ENCODE measurements at places on chromosomes 16 and 17.

GRCh38 chr16:71384073-71384724, 25.7 kb downstream of the CALB2 start:
- DNase-seq, result no peak

GRCh38 chr17:78893684-78894083, 9.3 kb downstream of the CEP295NL start:
- no peak for DNase-seq

GRCh38 chr17:36977066-36977465, 28.3 kb downstream of the AATF start:
- DNase-seq, result no peak

DNA sequence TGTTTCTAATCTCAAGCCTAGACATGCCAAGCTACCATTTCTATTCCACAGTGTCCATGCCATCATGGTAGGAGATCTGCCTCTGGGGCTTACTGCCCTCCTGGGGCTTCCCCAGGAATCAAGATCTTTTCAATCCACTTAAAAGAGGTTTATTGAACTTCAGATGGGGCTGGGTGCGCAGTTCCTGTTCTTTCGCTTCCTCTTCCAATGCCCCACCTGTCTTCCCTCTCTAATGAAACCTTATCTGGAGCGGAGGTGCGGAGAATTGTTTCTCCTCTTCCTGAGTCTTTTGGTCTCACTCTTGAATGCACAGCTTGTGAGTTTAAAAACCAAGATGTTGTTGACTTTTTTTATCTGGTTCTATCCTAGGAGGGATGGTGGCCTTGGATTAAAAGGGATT, 30.4 kb upstream of the METTL16 start:
- DNase-seq, result no peak

DNA sequence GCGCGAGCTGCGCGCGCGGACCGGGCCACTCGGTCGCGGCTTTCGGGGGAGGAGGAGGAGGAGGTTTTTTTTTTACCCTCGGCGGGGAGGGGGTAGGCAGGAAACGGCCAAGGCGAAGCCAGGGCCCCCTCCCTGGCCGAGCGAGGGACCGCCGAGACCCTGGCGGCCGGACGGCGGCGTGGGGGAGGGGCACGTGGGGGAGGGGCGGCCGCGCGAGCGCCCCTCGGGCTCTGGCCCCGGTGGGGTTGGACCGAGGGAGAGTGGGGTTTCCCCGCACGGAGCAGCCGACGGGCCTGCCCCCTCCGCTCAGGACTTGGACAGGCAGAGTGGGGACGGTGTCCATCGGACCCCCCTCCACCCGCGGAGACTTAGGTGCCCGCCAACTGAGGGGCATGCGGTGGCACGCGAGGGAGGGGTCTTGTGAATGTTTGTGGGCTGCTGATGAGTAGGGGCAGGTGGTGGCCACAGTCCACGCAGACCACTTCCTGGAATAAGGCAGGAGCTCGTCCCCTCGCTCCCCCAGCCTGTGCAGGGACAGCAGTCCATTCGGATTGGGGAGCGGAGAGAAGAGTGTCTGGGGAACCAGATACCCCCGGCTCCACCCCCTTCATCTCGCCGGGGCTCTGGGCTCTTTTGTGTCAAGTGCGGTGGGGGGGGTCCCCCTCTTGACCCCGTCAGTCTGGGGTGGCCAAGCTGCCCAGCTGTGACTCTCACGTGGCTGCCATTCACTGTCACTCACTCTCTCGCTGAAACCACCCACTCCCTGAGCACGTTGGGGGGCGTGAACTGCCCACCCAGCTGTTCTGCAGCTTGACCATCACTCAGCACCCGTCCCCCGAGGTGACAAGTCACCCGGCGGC, 3.0 kb upstream of the CHD3 start:
- no peak for DNase-seq

DNA sequence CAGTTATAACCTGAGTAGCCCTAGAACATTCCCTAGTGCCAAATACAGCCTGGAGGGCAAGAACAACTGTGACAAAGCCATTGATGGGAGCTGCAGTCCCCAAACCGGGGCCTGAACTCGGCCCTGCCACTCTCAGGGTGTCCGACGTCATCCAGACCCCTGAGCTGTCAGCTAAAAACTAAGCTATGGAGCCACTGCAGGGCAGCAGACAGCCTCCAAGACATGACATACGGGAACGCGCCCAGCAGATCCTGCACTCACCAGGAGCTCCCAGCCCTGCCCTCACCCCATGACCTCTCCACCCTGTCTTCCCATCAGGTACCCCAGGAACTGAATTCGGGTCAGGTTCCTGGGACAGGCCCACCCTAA, 28.4 kb downstream of the KDM8 start:
- no peak for DNase-seq

- DNase-seq, result no peak
These were observed 6.7 kb downstream of the NLRC3 start for GRCh38 chr16:3570420-3571062.

GRCh38 chr17:61488878-61489718, 36.9 kb downstream of the TBX4 start:
- DNase-seq, result no peak

GRCh38 chr16:76278086-76278485, 885 bp downstream of the CNTNAP4 start:
- no peak for DNase-seq

DNA sequence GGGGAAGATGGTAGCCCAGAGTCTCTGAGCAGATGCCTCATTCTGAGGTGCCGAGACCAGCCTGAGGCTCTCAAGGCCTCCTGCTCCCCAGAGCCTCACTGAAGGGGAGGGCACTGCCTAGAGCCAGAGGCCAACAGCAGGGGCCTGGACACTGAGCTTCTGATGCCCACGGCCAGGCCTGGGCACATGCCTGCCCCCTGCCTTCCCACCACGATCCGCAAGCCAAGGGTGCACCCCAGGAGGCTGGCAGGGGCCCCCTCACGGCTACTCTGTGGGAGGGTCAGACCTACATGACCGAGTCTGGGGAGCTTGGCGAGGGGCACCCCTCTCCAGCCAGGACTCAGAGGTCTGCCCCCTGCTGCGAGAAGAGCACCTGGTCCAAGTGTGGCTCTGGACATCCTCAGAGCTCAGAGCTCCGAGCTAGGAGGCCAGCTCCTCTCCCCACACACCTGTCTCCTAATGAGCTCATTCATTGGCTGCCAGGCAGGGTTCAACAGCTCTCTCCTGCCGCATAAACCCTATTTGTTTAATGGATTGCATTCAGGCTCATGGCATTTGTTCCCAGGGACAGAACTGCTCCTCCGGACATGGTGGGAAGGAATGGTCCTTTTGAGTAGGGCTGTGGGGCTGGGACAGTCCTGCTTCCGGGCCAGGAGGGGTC, 13.9 kb downstream of the OTOP3 start:
- no peak for DNase-seq

GRCh38 chr16:88550246-88550661, 19.9 kb upstream of the ZC3H18 start:
- no peak for DNase-seq

GRCh38 chr17:18176176-18176575, 7.5 kb upstream of the ALKBH5 start:
- no peak for DNase-seq

DNA sequence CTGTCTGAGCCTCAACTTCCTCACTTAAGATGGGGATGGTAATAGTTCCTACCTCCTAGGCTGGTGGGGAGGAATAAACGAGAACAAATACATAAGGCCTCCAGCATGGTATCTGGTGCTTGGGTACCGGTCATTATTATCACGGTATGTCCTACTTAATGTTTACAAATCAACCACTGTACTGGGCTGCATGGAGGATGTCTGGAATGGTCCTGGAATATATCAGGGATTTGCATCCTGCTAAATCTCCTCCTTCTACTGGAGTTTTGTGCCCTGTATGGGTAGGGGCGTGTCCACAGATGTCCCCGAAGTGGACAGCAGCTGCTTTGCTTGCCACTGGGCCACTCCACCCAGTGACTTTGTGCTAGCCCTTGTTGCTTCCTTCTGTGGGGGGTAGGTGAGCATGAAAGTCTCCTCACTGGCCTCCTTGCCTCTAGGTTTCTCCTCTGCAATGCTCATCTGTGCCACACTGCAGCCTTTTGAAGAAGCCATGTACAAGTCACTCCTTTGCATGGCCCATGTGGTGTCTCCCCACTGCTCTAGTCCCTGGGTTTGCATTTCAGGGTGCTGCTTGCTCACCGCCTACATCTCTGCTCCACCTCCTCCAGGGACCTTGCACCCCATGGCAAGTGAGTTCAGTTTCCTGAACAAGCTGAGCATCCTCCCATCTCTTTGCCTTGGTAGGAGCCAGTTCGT, 2.2 kb upstream of the CMIP start:
- no peak for DNase-seq

GRCh38 chr17:65628644-65629036, 67.2 kb upstream of the AXIN2 start:
- no peak for DNase-seq

- DNase-seq, result no peak
These were observed 231.2 kb downstream of the FOXL1 start for GRCh38 chr16:86809458-86809955.

DNA sequence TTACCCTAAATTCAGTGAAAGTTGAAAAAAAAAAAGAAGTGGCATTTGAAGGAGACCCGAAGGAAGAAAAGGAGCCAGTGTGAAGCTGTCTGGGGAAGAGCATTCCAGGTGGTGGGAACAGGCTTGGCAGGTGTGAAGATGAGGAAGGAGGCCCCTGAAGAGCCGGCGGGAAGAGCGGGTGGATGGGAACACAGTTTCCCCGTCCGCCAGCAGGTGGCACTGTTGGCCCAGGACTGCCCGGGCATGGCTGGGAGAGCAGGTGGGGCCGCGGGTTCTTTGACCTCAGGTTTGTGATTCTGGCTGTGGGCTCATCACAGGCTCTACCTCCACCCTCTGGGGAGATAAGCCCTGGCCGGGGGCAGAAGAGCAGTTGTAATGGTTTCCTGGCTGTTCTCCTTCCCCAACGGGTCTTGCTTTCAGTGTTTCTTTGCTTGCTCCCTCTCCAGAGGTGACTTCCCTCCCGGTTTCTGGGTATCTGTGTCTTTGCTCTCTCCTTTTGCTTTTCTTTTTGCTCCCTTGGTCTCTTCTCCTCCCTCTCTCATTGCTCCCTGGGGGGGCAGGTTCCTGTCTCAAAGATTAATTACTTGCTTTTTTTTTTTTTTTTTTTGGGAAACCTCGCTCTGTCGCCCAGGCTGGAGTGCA, 32.3 kb downstream of the RAP1GAP2 start:
- no peak for DNase-seq

GRCh38 chr17:1733759-1734158, 8.9 kb upstream of the SERPINF2 start:
- no peak for DNase-seq

DNA sequence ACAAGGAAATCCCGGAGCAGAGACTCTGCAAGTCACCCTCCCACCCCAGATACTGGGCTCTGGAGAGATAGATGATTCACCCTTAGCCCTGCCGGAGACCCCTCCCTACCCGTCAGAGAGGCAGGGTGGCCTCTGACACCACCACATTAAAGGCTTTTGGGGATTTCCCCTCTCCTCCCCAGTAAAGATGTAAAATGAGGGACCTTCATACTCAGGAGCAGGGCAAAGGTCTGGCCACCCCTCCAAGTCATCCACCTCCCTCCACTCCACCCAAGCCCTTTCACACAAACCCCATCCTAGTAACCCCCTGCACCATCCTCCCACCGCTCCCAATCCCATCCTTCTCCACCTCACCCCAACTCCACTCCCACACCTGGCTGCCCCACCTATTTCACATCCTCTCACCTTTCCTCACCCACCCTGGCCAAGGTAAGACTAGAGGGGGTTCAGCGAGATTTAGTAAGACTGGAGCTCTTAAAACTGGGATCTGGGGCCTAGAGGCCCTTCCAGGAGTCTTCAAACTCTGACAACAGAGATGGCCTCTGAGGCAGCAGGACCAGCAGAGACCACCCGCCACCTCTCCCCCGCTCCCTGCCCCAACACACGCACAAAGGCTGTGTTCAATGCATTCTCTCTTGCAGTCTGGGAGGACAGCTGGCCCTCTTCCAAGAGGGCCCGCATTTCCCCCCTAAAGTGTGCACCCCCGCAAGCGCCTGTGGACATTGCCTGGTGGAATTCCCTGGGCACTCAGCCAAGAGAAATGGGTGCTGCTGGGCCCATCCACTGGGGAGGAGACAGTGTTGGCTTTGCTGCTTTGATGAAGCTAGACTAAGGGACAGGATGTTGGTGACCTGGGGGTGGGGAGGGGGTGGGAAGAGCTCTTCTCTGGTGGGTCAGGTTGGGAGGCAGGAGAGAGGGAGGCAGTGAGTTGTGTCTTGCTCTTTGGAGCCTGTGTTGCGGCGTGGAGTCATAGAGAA, 1.1 kb downstream of the ABAT start:
- no peak for DNase-seq

DNA sequence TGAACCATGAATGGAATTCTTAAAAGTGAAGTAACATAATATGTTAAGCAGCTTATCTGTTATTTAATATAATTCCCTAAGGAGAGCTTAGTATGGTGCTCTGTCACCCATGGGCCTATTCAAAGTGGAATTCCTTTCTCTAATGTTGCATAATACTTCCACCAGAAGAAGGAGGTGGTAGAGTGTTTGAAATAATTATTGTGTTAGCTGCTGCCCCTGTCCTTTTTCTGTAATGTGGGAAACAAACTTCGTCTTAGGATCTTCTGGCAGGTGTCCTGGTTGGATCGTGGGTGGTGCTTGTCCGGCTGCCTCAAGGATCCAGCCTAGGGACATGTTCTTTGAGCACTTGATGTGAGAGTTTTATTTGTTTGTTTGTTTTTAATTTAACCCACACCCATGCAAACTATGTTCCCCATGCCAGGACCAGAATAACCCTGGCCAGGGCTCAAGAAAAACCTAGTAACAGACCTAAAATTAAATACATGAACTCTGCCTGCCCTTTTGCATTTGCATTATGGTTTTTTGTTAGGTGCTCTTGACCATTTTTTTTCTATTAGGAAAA, 46.1 kb downstream of the ZNRF1 start:
- DNase-seq, result no peak

- no peak for DNase-seq
These were observed 89.2 kb downstream of the ZZEF1 start for GRCh38 chr17:4053596-4053995.

- no peak for DNase-seq
These were observed 154.7 kb upstream of the CACNG3 start for GRCh38 chr16:24101431-24101830.

GRCh38 chr17:17056156-17056539, 13.9 kb downstream of the MPRIP start:
- DNase-seq, result no peak

DNA sequence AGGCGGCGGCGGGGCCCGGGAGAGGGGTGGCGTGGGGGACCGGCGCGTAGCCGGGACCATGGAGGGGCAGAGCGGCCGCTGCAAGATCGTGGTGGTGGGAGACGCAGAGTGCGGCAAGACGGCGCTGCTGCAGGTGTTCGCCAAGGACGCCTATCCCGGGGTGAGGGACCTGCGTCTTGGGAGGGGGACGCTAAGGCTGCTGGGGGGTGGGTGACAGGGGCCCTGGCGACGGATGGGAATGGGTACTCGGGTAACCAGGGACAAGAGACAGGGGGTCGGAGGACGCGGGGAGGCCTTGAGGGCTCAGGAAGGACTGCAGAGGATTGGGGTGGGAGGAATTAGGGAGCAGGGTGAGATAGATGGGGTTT, 243 bp downstream of the RND2 start:
- DNase-seq, result no peak

GRCh38 chr16:19805459-19806162, 79.0 kb downstream of the GPRC5B start:
- no peak for DNase-seq

- peak; percentile 81 for DNase-seq
These were observed 6.1 kb upstream of the SP2 start for GRCh38 chr17:47889734-47890529.
